KBM-7 (cell line): ENCODE measurements at places on chromosomes 4 and X.

DNA sequence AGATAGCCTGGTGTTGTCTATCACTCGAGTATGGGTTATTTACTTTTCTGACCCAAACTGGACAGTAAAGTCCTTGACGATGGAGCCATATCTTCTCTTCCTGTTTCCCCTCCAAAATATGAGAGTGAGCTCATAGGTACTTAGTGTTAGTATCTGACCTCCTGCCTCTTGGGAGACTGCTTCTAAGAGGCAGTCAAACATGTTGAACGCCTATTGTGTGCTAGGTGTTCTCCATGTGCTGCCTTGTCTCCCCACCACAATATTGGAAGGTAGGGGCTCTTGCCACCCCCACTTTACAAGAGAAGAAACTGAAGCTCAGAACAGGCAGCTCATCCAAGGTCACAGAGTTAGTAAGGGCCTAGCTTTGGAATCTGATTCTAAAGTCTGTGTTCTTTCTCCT lies 8.3 kb downstream of the EFNB1 start:
- no peak for DNase-seq

- no peak for DNase-seq
Observed at GRCh38 chr4:182351485-182351884, 108.3 kb downstream of the TENM3 start.

- DNase-seq, result no peak
Observed at GRCh38 chr4:7398788-7399439, 35.8 kb downstream of the PSAPL1 start.

DNA sequence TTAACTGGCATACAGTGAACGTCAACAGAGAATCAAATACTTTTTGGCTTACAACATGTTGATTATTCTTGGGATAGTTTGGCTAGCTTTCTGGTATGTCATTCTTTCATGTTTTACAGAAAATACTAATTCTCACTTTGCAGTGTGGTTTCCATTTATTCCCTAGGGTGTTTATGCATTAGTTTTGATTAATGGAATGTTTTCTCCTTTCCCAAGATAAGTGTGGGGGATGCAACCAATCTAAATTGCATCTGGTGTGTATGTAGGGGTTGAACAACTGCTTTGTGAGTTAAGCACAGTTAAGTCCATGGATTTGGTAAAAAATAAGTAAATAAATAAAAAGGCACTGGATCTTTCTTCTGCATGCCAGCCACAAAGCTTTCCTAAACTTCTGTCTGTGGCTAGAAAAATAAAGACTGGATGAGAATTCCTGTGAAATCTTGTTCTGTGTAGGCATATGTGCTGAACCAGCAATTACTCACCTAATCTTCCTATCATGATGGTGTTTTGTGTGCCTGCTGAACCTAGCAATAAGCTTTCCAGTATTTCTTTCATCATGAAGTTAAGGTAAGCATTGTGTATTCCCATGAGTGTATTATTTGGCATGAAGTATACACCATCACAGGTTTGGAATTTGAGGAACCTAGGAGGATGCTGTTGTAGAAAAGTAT lies 50.6 kb upstream of the TENM3 start:
- no peak for DNase-seq

DNA sequence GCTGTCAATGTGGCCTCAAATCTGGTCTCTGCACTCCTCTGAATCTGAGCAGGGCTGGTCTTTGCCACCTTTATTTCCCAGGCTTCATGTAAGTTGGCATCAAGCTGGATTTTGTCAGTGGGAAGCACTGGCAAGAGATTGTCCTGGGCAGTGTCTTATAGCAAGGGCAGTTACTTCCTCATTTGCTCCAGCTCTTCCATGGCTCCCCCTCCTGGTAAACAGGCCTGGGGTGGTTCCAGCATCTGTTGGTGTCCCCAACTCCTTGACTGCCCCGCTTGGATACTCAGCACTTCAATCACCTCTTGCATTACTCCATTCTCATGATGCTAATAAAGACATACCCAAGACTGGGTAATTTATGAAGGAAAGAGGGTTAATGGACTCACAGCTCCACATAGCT lies 15.0 kb upstream of the REST start:
- DNase-seq, result peak; percentile 31

DNA sequence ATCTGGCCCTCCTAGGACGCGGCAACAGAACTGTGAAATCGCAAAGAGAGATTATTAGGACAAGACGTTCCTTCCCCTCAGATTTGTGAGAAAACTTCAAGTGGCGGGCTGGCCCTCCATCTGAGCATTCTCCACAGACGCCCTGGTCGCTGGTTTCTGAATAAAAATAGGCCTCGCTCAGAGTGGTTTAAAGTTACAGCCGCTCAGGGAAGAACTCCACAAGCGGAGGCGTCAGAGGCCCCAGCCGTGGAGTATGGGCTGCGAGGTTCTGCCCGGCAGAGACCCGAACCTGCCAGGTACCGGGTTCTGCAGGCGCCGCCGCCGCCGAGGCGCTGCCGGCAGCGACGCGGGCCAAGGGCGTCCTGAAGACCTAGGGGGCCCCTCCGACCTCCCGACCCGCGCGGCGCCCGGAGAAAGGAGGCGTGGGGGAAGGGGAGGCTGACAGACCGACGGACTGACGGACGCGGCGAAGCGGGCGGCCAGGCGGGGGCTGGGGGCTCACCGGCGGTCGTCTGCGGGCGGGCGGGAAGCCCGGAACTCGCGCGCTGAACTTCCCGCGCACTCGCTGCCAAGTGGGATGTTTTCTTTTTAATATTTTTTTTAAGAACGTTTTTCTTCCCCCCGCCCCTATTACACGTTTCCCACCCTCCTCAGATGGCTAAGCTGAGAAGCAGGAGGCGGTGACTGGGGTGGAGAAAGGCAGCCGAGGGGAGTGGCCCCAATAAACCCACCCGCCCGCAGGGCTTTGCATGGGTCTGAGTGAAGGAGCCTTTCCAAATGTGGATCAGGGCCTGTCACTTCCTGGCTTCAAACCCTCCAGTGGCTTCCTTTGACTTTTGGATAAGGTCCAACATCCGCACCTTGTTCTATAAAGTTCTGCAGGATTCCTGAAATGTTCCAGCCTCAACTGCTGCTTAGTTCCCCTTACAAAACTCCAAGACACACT lies at the start of gene PABPC4L:
Gene PABPC4L (minus strand): TSS at position 574 of the 946 bp plus-strand sequence. CDS start 770 bp downstream, outside the sequence.
- peak; percentile 73 for DNase-seq

DNA sequence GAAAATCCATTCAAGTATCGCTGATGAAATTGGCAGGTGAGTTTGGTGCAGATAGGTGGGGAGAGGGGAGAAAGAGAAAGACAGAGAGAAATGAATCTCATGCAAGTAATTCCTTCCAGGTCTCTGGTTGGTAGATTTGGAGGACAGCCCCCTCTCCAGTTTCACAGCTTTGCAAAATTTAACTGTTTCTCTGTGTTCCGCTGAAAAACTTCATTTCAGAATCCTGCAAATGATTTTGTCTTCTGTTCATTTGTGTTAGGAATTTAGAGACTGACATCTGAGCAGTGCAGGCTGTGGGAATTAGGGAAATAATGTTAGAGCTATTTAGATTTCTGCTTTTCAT lies 328.5 kb downstream of the FBXW7 start:
- DNase-seq, result no peak
